Stimulated activated CD8-positive, alpha-beta memory T cell treated with anti-CD3 and anti-CD28 coated beads, Interleukin-4, amount 100 ng/mL, for 48 hours (primary cell): ENCODE measurements at places on chromosomes 3 and 15.

GRCh38 chr3:96201463-96201862, 612.9 kb upstream of the EPHA6 start:
- no peak for DNase-seq

DNA sequence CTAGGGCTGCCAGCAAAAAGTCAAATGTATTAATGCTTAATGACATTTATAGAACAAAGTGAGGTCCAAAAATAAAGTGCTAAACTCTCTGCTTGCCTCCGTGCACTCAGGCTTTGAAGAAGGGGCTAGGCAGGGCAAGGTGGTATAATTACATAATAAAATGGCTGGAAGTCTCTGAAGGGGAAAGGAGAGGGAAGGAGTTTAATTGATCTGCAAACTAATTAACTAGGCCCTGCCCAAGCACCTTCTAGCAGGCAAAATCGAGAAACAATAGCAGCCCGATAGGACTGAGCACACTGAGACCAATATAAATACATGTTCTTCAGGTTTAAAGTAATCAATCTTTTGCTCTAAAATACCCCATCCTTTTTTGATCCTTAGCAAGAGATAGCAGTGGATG, 13.0 kb downstream of the DIS3L start:
- no peak for DNase-seq

DNA sequence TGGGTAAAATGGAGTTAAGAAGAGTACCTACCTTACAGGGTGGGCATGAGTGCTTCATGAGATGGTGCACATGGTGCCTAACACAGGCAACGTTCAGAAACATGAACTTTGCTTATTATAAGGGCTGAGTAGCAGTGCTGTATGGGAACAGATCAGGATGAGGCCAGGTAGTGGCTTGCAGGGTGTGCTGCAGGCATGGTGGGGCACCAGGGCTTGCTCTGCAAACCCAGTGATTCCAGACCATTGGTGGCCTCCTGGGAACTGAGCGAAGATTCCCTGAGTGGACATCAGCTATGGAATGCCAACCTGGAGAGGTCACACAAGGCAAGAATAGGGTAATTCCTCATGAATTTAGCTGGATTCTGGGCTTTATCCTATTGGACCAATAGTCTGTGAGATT, 15.8 kb downstream of the TMEM43 start:
- no peak for DNase-seq

GRCh38 chr3:38141952-38142273, 3.5 kb downstream of the MYD88 start:
- peak; percentile 21 for DNase-seq

DNA sequence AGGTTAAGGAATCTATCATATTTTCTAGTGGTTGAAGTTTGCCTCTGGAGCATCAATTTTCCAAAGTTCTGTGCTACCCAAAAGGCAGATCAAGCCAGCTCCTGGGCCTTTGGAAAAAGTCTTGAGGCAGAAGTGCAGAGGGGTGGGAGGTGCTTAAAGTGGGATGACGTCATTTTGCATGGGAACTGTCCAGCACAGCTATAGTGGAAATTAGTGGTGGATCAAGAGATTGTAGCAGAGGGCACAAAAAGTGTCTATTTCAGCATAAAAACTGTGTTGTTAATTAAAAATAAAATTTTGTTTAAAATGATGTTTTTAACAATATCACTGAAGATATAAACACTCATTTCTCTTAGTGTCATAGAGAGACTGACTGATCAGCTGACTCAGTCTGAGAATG, 221.9 kb downstream of the LRRN1 start:
- DNase-seq: no peak
